Vagina (tissue), 2 donors: ENCODE measurements at places on chromosomes 12 and 14. TPM values are rescaled to one million over a fixed set of nuclear protein-coding genes. Genes with fewer than 3 reads are reported as not detected.
A peak's percentile ranks its signal among the peaks of the same experiment; 100 is the strongest.

Gene NAV3
- 16.2 TPM for total RNA-seq

Gene CLEC4C
- not detected for total RNA-seq

DNA sequence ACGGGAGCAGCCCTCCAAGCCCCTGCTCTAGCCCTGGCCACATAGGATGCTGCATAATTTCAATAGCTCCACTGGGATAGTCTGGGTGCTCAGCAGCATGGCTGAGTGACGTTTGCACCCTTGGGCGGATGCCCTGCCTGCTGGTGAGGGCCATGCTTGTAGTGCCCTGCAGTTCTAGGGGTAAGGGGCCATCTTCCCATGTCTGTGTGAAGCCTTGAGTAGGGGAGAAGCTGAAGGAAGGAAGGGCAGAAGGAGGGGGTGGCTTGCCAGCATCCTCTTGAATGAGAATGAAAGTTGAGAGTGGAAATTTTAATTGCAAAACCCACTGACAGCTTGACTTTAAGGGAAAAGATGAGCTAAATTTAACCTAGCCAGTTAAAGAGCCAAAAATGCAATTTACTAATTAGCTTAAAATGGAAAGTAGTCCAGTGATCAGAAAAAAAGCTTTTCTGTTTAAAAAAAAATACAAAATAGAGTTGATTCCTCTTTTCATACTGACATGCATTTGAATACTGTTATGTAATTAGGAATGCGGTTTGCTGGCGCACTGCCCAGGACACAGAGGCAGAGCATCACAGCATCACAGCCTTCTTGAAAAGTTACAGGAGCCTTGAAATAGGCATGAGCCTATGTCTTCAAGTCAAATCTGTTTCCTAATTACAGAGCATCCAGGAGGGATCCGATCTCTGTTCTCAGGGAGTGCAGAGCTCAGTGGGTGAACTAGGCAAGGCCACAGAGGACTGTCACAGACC, 18.5 kb upstream of the EML1 start:
- DNase-seq: no peak

- DNase-seq: no peak
Measured at GRCh38 chr12:130465046-130465445, 127.4 kb downstream of the PIWIL1 start.

- DNase-seq: no peak
Measured at GRCh38 chr14:51410897-51411296, 170.8 kb downstream of the TMX1 start.

GRCh38 chr14:50045837-50046236, 70.5 kb downstream of the VCPKMT start:
- no peak for DNase-seq

GRCh38 chr12:30756074-30756473, 1.3 kb upstream of the CAPRIN2 start:
- DNase-seq: no peak

Gene IRAK3
- 23.1 TPM for total RNA-seq

DNA sequence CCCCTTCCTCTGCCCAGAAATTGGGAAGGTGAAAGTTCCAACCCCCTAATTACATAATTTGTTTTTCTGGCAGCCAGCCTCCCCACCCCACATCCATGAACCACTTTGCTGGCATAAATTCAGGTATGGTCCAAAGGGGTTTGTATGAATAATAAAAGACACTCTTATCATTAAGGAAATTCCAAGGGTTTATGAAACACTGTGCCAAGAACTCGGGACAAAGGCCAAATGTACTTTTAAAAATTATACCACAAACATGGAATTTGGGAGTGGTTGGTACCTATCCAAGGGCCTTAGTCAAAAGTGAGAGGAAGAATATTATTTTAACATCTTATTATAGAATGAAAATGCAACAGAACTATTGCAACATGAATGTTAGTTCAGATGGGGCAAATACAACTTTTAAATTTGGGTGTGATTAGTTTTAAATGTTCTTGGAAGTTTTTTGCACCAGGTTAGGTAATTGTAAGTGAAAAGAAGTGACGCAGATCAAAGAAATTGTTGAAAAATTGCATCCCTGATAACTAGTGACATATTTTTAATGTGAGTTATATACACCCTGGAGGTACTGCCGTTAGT, 217.8 kb downstream of the TMEM117 start:
- DNase-seq: no peak

GRCh38 chr12:64186789-64187188, 35.3 kb downstream of the KICS2 start:
- DNase-seq: no peak

Gene C12orf60
- total RNA-seq: 0.74 TPM

GRCh38 chr12:15677228-15677627, 112.0 kb downstream of the EPS8 start:
- no peak for DNase-seq

Gene COX8C
- total RNA-seq: not detected

DNA sequence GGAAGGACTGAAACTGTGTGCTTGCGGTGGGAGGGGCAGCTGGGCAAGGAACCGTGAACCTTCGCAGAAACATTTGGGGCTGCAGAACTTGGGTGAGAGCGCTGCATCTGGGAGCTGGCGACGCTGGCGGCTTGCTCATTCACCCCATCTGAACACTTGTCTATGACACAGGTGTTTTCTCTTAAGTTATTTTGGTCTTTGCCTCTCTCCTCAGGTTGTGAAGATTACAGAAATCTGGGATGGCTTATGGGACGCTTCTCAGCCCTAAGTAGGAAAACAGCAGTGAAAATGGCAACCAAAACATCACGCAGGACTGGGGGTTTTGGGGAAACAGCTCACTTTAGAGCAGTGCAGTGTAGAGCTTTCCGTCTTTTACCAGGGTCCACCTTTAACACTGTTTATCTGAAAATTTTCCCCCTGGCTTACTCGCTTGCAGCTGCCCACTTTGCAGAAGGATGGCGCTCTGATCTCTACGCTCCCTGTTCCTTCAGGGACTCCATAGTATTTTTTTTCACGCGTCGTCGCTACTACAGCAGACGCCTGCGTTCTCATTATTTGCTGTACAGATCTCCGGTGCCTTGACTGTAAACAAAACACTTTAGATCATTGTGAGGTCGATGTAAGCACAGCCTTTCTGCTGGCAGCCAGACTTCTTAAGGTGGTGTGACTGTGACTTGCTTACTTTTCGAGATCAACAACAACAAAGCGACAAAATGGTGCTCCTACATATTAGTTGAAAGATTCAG, 2.7 kb upstream of the CDKN1B start:
- no peak for DNase-seq

DNA sequence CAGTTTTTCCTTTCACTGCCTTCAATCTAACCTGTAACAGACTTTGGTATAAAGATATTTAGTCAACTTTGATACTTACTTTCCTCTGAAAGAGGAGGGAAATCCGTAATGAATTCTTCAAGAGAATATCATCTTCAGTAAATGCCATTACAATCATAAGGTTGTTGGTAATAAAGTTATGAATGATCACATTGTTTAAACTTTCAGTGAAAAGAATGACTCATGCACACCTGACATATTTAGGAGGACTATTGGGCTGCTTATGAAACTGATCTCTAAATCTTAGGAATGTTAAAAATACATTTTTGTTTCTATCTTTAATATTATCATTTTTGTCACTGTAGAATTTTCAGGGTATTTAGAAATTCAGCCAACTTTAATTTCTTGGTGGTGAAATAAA, 474.7 kb downstream of the SLC16A7 start:
- DNase-seq: no peak

Gene KRT73
- not detected for total RNA-seq

DNA sequence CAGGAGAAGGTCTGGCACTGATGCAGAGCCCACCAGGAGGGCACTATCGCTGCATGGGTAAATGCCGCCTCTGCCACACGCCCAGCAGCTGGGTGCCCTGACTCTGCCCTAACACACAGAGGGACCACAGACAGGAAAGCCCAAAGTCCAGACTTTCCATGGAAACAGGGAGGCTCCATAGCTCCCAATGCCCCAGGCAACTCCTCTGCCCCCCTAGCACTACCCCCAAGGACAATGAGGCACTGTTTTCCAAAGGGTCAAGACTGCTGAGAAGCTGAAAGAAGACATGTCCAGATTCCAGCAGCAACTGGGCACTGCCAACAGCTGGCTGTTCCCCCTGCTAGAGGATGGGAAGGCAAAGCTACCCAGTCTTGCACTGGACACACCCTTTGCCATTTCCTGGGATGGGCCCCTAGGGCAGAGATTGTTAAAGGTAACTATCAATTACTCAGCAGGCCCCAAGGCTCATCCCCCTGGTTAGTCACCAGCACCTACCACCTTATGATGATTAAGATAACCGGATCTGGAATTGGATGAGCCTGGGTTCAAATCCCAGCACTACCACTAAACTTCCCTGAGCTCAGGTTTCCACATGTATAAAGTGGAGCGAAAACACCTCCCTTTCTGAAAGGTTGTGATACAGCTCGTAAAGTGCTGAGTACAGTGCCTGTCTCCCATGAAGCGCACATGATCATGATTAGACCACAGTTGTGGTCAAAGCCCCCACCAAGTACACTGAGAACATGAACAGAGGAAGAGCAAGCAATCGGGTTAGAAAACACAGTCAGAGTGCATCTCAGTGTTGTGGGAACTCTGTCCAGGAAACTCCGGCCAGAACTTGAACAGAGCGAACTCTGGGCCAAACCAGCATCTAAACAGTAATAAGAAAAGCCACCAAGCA, 3.3 kb downstream of the PXN start:
- DNase-seq: no peak

Gene PRICKLE1
- 25.3 TPM for total RNA-seq

GRCh38 chr14:50037852-50038251, 78.5 kb downstream of the VCPKMT start:
- DNase-seq: no peak

DNA sequence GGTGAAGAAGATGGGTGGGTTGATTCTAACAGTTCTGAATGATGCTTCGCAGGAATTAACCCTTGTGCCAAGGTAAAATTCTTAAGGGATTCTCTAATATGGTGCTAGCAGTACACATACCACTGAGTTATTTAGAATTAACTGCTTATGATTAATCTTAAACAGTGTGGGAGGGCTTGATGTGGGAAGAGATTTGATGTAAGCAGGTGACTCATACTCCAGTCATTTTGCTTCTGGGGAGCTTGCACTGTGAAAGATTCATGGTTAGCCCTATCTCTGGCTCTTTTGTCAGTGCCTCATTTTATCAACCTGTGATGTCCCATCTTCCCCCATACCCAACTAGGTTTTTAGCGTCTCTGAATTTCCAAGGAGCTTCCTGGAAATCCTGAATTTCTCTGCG, 83.8 kb downstream of the NRXN3 start:
- DNase-seq: no peak

GRCh38 chr14:68554231-68554630, 238.6 kb downstream of the ZFP36L1 start:
- peak; percentile 82 for DNase-seq

DNA sequence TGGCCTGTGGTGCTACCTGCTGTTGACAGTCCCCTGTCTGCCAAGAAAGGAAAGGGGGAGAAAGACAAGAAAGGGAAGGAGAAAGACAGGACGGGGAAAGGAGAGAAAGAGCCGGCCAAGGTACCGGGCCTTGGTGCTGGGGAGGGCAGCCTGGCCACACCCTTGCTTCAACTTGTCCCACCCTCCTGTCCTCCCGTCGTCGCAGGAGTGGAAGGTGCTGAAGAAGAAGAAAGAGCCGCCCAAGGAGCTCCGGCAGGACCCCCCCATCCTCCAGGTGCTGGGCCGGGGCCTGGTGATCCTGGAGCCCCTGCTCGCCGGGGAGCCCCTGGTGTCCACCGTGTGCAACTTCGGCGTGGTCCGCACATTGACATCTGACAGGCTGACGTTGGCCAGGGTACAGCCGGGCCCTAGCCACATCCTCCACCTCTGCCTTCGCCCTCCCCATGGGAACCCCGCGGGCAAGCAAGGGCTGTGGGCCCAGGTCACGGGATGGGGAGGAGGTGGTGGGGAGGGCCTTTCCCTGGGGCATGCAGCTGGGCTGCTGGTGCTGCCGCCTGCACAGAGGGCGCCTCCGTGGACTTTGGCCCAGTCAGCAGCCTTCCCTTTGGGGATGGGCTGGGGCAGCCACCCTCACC, 2.9 kb upstream of the B3GNT4 start:
- no peak for DNase-seq

GRCh38 chr14:95477411-95478269, 38.8 kb downstream of the SYNE3 start:
- no peak for DNase-seq

- peak; percentile 75 for DNase-seq
Measured at GRCh38 chr12:52432559-52433207, 1.5 kb downstream of the KRT75 start.

GRCh38 chr12:25124493-25124892, 70.5 kb downstream of the DNAI7 start:
- no peak for DNase-seq

Gene RD3L
- not detected for total RNA-seq

DNA sequence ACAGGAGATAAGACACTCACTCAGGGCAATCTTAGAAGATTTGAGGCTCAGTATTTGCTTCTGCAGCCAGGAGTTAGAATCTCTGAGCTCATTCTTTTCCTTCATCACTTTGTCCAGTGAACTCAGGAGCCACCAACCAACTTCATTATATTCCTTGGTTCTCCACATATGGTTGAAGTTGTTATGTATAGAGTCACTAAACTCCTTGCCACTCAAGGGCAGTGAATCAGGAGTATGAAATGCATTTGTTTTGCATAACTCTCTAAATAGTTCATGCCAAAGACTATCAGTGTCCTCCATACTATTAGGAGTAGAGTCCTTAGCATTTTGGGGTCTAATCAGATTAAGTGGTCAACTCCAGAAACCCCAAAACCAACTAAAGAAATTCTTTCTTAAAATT, 150.6 kb downstream of the CCDC59 start:
- DNase-seq: no peak

Gene CLEC9A
- not detected for total RNA-seq

DNA sequence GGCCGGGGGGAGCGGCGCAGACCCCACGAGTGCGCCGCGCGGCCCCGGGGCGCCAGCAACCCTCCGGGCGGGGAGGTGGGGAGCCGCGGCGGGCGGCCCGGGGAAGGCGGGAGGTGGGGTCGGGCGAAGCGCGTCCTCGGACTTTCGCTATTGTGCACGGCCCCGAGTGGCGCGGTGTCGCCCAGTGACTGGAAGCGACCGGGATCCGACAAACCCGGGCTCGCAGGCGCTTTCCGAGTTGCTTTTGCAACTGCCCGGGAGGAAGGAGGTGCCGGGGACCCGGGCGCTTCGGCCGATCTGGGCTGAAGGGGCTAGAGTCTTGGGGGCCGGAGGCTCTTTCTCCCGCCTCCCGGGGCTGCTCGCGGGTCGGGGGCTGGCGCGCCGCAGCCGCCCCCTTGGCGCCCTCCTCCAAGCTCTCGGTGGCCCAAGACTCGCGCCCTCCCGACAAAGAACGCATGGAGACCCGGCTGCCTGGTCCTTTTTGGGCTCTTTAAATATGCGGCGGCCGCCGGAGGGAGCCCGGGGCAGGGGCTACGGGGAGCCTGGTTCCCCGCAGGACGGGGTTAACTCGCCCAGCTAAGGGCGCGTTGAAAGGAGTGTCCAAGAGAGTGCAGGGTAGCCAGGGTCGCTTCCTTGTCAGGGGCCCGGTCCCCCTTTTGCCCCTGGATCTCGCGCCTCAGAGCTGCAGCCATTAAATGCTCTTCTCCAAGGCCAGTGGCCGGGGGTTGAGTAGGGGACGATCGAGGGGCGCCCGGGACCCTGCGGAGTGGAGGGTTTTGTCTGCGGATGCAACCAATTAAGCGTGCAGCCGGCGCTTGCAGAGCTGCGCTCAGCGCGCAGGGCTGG, 1.4 kb downstream of the HMGA2 start:
- no peak for DNase-seq
